ENCODE measurements at places on chromosomes 1 and 21. TPM values are rescaled to one million over a fixed set of nuclear protein-coding genes. Genes with fewer than 3 reads are reported as not detected.

DNA sequence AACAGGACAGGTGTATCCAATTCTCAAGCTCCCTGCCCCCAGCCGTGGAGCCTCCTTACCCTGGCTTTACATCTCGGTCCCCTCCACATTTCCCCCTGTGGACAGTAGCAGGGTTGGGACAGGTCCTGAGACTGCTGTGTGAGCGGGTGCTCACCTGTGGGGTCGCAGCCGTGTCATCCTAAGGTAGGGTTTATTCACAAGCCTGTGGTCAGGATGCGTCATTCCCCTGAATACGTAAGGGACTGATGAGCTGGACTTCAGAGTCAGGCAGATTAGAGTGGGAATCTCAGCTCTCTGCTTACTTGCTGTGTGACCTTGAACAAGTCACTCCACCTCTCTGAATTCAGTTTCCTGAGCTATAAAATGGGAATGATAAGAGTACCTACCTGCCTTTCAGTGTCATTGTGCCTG lies 17.7 kb downstream of the ZNF362 start:
- no peak for DNase-seq

Gene SLC44A3
- not detected for total RNA-seq

DNA sequence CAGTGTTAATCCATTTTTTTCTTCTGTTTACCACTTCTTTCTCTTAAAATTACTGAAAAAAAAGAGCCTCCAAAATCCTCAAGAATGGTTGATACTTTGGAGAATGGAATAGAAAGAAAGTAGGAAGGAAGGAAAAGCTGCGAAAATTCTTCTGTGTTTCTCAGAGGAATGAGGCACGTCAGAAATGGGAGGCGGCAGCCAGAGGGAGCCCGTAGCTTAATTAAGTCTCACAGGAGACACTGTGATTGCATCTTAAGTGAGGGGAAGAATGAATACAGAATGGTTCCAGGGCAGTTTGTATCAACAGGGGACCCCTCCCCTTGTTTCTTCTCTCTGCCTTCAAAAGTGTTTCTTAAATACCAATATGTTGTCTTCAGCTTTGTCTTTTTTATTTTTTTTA lies 1099.5 kb downstream of the PLA2G4A start:
- DNase-seq: no peak

Gene C1orf52
- 29.6 TPM for total RNA-seq

All from natural killer cell treated with Interleukin-12 subunit alpha and Interleukin-12 subunit beta and Interleukin-15 and Interleukin-18, amount 100 ng/mL, for 72 hours (primary cell).